ENCODE measurements at places on chromosomes 7 and 10.

GRCh38 chr10:132645630-132646442 is 108.2 kb downstream of the INPP5A start:
- DNase-seq = no peak

DNA sequence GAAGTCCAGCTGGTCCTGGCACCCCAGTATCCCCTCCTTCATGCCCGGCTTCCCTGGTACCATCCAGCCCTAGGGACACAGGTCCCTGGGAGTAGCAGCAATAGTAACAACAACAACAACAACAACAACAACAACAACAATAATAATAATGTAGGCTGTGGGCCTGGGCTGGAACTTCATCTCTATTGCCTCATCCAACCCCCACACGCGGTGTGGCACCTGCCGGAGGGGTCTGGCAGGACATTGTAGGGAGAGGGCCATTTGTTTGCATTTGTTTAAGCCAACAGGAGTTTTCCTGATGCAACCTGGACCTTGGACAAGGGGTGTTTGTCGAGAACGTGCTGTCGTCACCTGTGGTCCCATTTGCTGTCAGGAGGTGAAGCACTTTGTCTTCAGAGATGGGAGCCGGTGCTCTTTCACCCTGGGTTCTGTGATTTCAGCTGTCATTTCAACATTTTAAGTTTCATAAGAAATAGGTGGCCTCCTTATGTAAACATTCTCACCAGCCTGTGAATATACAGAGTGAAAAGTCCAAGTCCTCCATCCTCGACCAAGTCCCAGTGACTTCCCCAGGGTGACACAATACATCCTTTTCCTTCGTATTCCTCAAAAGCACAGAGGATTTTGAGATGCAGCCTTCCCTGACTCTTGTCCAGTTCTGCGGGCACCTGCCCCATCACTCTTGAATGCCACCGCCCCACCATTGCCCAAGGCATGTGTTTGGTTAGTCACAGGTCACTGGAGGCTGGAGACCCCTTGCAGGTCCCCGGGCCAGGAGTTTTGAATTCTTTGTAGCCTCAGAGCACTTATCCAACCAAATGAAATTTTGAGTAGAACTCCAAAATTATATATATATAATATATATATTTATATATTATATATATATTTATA is 9.2 kb downstream of the LHPP start:
- no peak for DNase-seq

DNA sequence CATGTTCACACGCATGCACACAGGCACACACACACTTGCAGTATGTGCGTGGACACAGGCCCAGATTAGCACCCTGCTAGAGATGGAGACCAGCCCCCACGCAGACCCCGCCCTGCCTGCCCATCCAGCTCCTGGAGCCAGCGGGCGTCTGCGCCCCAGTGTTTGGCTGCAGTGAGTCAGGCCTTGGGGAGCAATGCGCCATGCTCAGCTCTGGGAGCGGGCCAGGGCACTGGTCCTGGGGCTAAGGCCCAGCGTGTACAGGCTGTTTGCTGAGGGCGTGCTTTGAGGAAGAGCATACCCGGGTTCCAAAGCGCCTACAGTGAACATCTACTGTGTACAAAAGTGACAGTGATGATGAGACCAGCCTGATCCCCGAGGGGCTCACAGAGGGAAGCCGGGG is 16.0 kb upstream of the ELFN1 start:
- DNase-seq = no peak

DNA sequence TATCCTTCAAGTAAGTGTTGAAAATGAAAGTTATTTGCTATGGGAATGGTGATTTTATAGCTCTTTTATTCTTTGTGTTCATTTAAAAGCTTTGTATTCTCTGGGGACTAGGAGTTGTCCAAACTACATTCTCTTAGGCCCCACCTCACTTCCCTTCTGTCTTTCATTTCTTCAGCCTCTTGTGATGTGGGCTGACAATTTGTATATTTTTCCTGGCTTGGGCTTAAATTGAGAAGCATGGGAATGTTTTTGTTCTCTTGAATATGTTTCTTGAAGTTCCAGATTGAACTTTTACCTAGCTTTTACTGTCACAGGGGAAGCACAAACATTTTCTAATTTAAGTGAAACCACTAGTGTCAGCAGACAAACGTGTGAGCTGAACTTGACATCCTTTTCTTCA is 27.9 kb downstream of the BBS9 start:
- no peak for DNase-seq

DNA sequence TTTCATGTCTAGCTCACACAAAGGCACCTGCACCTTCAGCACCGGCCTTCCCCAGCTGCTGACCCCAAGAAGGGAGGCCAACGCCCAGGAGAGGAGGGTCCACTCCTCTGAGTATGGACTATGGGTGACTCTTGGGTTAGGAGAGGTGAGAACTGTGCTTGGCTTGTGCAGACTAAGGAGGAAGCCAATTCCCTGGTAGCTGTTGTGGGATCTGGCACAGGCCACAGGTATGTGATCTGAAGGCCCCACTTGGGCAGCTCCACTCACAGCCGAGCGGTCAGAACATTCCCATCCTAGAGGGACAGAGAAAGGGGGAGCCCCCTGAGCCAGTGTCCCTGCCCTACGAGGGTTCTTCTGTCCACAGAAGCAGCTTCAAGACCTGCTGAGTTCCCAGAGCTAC is 52.8 kb upstream of the FIGNL1 start:
- no peak for DNase-seq

- DNase-seq = no peak
Measured at GRCh38 chr7:88401009-88401623, 94.4 kb upstream of the STEAP4 start.

GRCh38 chr7:106864298-106865081 is 592 bp upstream of the PIK3CG start:
- DNase-seq = no peak

DNA sequence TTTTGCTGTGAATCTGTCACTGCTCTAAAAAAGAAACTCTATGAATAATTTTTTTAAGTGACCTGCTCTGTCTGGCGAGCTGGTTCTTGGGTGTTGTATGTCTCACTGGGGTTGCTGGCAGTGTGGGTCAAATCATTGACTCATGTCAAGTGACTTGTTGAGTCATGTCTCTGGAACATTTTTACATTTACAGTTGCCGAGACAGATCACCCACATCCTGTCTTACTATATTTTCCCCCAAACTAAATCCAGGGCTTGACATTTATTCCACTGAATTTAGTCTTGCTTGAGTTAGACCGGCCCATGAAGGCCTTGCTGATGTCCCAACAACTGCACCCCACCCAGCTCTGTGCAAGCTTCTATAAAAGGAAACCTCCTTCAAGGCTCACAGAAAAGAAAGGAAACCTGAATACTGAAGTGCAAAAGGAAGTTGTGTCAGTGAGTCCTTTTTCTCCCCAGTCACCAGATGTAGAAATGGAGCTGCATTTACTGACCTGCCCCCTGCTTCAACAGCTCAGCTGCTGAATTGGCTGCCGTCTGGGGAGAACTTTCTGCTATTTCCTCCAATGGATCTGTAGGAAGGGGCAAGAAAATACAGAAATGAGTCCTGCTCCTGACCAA is 290.3 kb downstream of the TNS3 start:
- peak; percentile 96 for DNase-seq

GRCh38 chr7:51593628-51594027 is 277.0 kb upstream of the COBL start:
- DNase-seq = no peak

GRCh38 chr10:105644091-105644490 is 1003.0 kb downstream of the SORCS3 start:
- no peak for DNase-seq

DNA sequence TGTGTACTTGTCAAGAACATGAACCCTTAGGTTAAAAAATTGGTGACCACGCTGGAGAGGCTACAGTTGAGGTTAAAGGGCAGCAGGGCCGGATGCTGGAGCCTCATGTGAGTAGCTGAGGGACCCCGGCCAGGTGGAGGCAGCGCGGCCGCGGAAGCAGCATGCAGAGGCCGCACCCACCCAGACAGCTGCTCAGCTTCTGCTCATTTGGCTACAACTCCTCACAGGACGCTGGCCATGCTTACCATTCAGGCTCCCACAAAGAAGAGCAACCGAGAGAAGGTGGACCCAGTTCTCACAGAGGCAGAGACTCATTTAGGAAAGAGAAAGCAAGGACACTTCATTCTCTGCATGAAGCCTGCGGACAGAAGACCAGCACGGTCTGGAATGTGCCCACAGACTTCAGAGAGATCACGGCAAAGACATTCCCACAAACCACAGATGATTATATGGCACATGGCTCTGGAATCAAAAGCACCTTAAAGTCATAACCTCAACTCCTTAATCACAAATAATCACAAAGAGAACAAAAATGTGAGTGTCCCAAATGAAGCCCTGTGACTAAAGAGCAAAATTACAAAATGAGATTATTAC is 94.4 kb downstream of the VOPP1 start:
- peak; percentile 78 for DNase-seq

GRCh38 chr7:81680120-81680519 is 89.7 kb downstream of the HGF start:
- DNase-seq = no peak

- DNase-seq = no peak
Measured at GRCh38 chr7:90726120-90726519, 130.0 kb downstream of the CDK14 start.

GRCh38 chr10:44300666-44301649 is 83.9 kb downstream of the CXCL12 start:
- DNase-seq = peak; percentile 97

- DNase-seq = no peak
Measured at GRCh38 chr7:26912933-26913536, 48.6 kb upstream of the SKAP2 start.

- no peak for DNase-seq
Measured at GRCh38 chr7:80922253-80923049, 3.6 kb upstream of the SEMA3C start.

DNA sequence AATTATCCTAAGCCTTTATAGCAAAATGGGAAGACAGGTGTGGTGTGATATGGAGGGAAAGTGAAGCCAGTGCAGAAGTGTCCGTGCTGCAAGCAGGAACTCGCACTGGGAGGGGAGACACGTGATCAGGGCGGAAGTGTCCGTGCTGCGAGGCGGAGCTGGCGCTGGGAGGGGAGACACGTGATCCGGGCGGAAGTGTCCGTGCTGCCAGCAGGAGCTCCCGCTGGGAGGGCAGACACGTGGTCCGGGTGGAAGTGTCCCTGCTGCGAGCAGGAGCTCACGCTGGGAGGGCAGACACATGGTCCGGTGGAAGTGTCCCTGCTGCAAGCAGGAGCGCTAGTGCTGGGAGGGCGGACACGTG is 40.5 kb upstream of the PRKAR1B start:
- peak; percentile 79 for DNase-seq

DNA sequence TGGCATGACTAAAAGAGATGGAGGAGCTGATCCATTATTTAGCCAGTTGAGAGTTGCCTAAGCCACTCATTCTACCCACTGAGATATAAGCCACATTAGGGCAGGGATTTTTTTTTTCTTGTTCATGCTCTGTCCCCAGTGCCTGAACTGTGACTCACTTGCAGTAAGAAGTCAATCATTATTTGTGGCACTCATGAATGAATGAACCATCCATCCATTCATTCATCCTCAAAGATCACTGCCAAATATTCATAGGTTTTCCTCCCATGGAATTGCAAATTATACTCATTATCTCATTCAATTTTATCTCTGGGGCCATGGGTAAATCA is 22.8 kb upstream of the ARID5B start:
- DNase-seq = no peak

GRCh38 chr10:60323162-60323561 is 66.5 kb downstream of the ANK3 start:
- DNase-seq = no peak

GRCh38 chr7:95469848-95470247 is 15.9 kb upstream of the ASB4 start:
- DNase-seq = no peak

DNA sequence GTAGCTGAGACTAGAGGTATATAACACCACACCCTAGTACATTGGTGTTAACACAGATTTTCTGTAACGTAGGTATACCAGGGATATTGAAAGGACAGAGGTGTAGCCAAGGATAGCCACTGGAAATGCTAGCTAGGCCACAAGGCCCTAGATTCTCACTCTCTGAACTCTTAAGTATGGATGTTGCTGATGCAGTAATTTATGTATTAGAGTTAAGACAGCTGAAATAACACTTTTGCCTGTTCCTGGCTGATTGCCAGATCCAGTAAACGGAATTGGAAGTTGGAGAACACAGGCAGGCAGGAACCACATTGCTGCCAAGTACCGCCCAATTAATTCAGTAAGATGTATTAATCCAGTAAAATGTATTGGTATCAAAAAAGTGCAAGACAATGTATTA is 1.8 kb downstream of the CALU start:
- DNase-seq = no peak

- no peak for DNase-seq
Measured at GRCh38 chr10:127300868-127301321, 104.5 kb upstream of the INSYN2A start.

DNA sequence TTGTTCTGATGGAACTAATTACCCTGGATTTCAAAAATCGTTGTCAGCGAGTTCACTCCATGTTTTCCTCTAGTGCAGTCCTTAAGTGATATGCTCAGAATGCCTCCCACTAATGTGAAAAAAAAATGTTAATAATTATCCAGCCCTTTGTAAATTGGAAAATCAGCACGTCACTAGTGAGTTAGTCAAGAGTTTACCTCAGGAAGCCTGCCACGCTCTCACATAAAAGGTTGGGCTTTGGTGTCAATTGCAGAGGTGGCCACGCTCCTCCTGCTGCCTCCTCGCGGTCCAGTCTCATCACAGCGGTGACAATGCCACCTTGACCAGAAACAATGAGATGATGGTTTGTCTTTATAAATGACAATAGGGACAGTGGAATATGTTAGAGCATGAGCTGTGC is 22.5 kb downstream of the UPP1 start:
- no peak for DNase-seq

DNA sequence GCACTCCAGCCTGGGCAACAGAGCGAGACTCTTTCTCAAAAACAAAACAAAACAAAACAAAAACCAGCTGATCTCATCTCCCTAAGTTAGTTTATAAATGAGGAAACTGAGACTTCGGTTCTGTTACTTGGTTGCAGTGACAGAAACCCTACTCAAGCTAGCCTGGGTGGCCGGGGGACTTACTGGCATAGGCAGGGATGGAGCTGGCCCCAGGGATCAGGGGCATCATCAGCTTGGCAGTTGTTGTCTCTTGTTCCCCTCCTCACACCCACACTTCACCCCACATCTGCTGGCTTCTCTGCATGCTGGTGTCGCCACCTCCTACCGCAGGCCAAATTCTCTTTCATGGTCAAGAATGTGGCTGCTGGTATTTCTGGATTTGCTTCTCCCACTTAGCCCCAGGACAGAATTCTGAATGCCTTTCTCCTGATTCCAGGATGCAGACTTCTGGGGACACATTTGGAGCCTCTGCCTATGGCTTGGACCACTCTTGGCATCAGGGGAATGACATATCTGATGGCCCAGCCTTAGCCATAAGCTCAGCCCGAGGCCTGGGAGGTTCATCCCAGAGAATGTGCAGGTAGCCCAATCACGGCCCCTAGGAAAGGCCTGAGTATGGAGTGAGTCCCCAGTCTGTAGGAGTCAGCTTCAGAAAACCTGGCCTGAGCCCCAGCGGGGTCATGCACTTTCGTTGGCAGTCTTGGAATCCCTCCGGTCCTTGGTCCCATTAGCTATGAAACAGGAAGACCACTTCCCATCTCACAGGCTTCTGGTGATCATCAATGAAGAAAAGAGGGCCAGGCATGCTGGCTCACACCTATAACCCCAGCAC is 41.6 kb upstream of the CTBP2 start:
- DNase-seq = no peak

GRCh38 chr10:85317827-85318226 is 989.4 kb downstream of the CCSER2 start:
- no peak for DNase-seq
